Stimulated activated CD4-positive, alpha-beta T cell treated with anti-CD3 and anti-CD28 coated beads, TNF-alpha, amount 100 ng/mL, for 4 hours (primary cell): ENCODE measurements at places on chromosomes 4 and X.

GRCh38 chr4:77861495-77861894, 1.1 kb upstream of the MRPL1 start:
- no peak for DNase-seq

- DNase-seq = no peak
Observed at GRCh38 chrX:73563738-73564068, 706 bp downstream of the CHIC1 start.

DNA sequence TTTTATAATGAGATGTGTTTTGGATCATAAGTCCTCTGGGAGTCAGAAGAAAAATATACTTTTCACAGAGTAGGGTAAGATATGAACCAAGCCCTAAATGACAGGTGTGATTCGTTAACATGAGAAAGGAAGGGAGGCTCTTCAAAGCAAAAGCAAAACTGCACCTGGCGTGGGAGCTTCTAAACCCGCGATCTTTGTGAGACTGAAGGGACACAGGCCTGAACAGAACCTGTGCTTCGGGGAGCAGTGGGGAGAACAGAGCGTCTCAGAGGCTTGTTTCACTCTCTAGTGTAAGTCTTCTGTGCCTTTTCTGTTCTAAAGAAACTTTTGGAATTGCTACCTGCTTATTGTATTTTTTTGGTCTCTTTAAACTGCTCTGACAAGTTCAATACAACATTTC, 30.2 kb upstream of the CYP4V2 start:
- no peak for DNase-seq

GRCh38 chr4:31071508-31072486, 351.6 kb downstream of the PCDH7 start:
- no peak for DNase-seq

DNA sequence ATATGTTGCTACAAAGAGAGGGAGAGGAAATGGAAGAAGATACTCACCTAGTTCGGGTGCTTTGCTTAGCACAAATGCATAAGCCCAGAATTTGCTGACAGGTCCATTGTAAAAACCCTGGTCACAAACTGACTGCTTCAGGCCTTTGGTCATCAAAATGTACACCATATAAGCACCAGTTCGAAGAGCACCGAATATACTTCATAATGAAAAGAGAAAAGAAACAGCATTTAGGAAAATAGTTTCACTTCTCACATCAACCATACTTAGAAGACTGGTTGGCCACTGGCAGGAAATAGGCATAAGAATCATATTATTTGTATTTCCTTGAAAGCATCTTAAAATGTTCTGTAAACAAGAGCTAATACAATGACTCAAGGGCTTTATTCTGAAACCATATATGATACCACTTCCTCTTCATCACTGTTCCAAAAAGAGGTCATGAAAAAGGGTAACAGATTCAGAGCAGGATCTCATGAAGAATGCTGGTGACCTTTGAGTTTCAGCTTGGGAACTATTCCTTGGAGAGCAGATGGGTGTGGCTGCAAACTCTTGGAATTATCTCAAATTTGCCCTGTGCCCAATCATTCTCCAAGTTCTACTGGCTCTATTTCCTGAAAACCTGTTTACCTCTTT, 138.7 kb downstream of the ELOVL6 start:
- no peak for DNase-seq

- no peak for DNase-seq
Observed at GRCh38 chr4:187767158-187767557, 228.4 kb upstream of the ZFP42 start.

DNA sequence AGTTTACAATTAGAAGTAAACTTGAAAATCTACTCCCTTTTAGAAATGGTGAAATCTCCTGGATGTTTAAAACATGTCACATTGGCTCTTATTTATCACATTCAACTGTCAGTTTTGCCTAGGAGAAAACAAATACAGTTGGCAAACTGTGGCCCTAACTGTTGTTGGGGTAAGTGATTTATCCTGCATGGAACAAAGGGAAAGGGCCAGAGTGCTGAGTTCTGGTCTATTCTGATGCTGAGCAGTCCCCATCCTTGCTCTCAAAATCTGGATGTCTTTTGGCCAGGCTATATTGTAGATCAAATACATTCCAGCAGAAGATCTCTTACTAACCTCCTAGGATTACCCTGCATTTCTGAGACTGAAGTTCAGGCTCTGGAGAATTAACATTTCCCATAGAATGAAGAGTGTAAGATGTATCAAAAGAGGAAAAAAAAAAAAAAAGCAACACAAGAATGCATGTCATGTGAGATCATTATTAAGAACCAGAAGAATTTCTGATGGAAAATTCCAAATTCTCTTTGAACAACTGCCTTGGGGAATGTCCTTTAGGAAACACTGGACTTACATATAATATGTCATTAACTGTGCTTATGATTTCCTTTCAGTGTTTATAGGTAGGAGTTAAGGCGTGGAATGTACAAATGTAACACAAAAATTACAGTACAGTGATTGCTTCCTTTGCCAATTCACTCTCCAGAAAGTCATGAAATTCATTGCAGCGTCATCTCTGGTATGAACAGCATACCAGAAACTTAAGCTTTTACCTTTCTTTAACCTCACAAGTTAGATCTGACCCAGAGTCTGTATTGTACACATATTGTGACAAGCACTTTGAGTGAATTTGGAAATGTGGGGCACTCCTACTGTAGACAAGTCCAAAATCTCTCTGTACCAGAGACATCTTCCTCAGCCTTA, 1012.5 kb upstream of the LCORL start:
- no peak for DNase-seq

DNA sequence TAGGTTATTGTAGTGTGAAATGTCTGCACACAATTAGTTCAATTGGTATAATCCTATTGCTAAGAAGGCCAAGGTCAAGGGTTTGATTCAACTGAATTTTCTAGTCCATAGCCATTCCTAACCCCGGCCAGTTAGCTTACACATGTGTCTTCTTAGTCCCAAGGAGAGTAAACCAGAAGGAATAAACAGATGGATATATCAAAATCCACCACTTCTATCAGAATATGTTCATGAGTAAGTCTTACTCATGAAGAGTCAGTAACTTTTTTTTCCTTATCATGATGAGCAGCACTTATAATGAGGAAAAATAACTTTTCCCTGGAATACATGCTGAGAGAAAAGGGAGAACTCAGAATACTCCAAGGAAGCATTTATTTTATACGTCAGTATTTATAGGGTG, 9.5 kb downstream of the HHIP start:
- no peak for DNase-seq

DNA sequence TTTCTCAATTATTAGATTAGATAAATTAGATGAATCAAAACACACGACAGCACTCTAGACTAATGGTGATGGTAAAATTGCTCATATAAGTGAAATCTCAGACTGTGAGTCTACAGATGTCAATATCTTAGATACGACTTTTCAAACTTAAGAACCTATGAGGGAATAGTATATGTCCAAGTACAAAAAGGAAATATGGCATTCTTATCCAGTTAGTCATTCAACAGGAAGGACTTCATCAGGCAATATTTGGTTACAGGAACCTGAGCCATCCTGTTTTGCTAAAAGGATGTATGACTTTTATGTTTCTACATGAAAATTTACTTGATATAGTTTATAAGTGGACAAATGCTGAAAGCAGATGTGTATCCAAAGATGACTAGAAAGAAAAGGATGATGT, 107.0 kb downstream of the CT47B1 start:
- DNase-seq = no peak

DNA sequence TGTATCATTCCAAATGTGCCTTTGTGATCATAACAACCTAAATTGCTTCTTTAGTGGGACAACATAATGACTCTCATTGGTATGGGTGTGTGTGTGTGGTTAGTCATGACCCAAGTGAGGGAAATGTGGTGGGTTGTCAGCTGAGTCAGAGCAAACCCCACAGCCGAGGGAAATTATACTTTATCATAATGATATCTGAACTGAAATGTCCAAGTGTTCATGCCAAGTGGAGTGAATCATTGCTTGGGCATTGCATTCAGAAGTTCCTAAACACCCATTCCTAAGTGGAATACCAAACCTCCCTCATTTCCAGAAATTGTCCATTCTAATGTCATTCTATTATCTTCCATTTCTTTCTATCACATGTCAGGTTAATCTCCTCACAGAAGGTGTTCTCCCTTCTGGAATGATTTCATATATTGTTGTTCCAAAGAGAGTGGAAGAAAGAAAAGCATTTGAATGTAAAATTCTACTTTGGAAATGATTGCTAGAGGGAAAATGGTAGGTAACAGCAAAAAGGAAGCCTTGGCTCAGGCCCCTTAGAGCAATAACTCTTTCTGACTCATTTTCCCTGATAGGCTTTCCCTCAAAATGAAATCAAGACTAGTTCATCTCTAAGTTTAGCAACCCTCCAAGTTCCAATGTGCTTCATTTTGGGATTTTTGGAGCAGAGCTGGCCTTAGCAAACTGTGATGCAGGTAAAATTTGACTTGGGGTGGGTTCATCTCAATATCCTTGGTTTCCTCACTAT, 230.7 kb upstream of the KCNIP4 start:
- DNase-seq = no peak

- no peak for DNase-seq
Observed at GRCh38 chr4:104912518-104912917, 234.2 kb upstream of the TET2 start.

DNA sequence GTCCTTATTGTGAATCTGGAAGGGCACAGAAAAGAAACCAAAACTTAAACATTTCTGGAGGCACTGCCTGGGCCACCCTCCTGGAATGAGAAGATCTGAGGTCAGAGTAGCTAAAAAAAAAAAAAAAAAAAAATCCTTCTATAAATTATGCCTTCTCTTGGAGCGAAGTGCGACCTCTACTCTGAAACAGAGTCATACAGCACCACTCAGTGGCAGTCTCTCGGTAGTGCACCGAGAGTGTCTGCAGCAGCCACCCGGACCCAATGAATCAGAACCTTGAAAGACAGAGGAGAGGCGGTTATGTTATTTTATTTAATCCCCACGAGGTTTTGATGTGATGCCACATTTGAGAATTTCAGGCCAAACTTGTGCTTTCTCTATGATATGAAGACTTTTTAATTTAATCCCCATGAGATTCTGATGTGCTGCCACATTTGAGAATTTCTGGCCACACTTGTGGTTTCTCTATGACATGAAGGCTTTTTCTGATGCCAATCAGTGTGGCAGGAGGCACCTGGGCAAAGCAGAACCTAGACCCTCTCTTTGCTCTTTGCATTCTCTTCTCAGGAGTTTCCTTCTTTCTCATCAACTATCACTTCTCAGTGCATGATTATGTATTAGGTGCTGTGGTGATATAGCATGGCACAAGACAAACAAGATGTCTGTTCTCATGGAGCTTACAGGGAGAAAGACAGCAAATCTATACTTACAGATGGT, 5.6 kb upstream of the CT47C1 start:
- DNase-seq = peak; percentile 15

DNA sequence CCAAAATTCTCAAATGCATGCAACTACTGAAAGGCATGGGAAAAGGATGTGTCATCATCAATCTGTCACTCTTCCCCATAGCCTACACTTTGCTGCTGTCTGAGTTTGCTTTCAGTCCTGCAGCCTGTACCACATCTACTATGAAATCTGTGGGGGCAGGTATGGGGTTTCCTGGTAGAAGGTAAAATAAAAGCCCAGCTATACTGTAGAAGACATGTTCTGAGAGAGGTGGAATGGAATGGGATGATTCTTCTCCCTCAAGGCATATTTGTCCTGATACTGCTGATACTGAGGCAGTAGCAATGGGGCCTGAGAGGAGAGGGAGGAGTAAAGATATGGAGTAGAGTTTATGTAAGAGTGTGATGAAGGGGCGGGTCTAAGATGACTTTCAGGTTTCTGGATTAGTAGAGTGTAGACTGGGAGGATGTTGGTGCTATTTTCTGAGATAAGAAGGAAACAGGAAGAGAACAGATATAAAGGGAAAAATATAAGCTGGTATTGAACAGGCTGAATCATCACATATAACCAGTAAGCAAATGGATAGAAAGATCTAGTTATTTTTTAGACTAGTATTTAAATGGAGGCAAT, 38.7 kb upstream of the GYPA start:
- no peak for DNase-seq
